ENCODE measurements at places on chromosomes 12 and 14. TPM values are rescaled to one million over a fixed set of nuclear protein-coding genes. Genes with fewer than 3 reads are reported as not detected.

Gene GLT8D2
- 0.43 TPM for total RNA-seq

Gene ADSS1
- 51.9 TPM for total RNA-seq

Gene IQSEC3
- total RNA-seq, result 0.70 TPM

Gene SLC25A47
- total RNA-seq, result 191 TPM

Gene AKAP5
- 0.45 TPM for total RNA-seq

Gene NOXRED1
- total RNA-seq, result 0.33 TPM

Gene SLC41A2
- 93.1 TPM for total RNA-seq

Gene SIX6
- not detected for total RNA-seq

- DNase-seq, result no peak
Observed at GRCh38 chr12:92943482-92944250, 14.6 kb upstream of the EEA1 start.

DNA sequence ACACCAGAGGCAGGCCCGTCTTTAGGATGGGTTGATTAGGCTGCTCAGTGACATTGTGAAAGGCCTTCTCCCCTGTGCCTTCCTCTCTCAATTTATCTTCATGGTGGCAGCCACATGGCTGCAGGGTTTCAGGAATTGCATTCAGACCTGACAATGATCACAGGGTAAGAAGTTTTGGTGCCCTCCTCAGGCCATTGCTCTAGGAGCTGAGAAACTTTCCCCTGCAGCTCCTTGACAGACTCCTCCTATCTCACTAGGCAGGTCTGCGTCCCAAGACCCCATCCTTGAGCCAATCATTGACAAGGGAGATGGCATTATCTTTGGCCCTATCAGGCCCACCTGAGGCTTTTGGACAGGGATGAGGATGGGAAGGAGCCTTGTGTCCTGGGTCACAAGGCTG lies 57.4 kb upstream of the ANO4 start:
- no peak for DNase-seq

DNA sequence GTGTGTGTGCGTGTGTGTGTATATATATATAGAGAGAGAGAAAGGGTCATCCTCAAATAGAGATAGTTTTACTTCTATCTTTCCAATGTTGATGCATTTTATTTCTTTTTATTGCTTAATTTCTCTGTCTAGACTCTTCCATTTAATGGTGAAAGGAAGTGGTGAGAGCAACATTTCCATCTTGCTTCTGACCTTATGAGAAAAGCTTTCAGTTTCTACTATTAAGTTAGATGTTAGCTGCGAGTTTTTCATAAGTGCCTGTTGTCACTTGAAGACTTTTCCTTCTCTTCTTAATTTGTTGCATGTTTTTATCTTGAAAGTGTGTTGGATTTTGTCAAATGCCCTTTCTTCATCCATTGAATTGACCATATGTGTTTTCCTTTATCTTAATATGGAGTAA lies 304.4 kb upstream of the FAR2 start:
- DNase-seq, result no peak

DNA sequence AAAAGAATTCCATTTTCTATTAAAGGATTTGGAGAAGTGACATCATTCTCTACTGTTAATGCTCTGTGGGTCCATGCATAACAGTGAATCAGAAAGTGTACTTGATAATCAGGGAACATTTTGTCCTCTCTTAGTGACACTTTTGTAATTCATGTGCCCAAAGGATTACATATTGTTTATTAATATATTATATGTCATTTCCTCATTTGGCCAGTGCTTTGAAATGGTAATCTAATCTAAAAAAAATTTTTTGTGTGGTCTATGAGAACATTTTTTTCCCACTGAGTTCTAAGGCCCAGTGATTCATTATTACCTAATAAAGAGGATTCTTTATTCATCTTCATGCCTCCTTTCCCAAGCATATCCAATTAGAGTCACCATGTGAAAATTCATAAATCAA lies 79.7 kb upstream of the MYF6 start:
- DNase-seq, result no peak

DNA sequence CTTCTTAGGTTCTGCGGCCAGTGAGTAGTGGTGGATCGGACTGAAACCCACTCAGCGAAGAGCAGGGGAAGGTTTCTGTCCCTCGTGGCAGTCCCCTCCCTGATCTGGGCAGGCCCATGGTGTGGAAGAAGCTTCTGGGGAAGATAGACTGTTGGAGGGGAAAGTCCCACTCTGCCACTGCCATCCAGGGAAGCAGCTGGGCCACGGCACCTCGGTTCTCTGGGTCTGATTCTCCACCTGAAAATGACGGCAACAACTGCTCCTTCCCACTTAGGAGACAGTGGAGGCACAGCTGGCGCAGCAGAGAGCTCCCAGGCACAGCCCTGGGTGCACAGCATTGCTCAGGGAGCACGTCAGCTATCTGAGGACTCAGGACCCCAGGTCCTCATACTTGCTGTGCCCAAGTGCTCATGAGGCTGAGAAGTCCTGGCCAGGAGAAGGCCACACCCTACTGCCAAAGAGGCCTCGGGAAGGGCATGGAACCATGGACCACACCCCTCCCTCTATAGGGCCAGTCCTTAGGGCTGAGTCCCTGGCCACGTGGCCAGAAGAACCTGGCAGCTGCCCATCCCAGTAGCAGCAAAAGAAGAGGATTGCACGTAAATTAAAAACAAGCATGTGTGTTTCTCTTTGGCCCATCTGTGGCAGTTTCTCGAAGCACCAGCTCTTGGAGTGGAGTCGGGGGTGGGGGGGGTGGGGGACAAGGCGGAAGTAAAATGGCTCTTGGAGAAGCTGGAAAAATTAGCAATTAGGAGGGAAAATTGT lies 85.3 kb upstream of the BCL11B start:
- DNase-seq, result no peak

GRCh38 chr14:93305725-93306418 lies 27.0 kb downstream of the BTBD7 start:
- DNase-seq, result no peak

GRCh38 chr12:106866426-106867080 lies 89.2 kb upstream of the TMEM263 start:
- no peak for DNase-seq

- no peak for DNase-seq
Observed at GRCh38 chr12:129009833-129010622, 156.8 kb downstream of the GLT1D1 start.

DNA sequence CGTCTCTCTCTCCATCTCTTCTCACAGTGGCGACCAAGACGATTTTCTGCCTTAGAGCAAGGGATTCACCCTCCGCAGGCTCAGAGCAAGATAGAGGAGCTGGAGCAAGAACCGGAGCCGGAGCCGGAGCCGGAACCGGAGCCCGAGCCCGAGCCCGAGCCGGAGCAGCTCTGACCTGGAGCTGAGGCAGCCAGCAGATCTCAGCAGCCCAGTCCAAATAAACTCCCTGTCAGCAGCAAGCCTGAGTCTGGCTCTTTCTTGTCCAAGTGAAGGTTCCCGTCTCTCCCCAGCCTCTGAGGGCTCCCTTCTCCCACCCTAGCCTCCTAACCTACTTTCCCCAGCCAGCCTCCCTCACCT lies 5.9 kb downstream of the LAG3 start:
- DNase-seq, result no peak

GRCh38 chr14:49966304-49966809 lies 73.5 kb downstream of the ARF6 start:
- peak; percentile 76 for DNase-seq

GRCh38 chr12:114918535-114919233 lies 234.7 kb upstream of the TBX3 start:
- no peak for DNase-seq

DNA sequence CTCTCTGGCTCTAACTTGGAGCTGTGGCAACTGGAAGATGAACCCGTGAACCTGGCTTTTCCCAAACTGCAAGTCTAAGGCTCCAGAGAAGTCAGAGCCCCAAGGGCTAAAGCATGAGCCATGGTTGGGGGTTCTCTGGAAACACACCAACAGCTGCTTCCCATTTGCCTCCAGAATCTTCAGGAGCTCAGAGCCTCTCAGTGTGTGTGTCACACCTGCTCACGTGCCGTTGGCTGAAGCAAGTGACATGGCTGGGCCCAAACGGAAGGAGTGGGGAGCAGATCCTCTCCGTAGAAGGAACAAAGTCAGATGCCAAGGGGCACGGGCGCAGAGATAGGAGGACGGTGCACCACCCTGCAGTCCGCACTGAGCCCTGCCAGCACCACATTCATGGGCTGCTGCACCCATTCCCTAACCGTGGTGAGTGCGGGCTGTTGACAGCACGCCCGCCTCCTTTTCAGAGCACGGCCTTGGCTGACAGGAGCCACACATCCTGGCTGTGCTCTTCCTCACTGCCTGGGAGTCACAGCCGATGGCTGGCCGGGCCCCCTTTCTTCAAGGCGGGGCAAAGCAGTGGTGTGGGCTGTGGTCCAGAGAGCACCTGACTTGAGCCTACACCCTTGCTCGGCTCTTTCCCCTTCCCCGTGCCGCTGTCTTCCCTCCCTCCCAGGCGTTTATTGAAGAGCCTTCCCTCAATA lies 16.6 kb upstream of the TRAF3 start:
- no peak for DNase-seq

GRCh38 chr12:111434049-111434448 lies 28.3 kb downstream of the SH2B3 start:
- no peak for DNase-seq

DNA sequence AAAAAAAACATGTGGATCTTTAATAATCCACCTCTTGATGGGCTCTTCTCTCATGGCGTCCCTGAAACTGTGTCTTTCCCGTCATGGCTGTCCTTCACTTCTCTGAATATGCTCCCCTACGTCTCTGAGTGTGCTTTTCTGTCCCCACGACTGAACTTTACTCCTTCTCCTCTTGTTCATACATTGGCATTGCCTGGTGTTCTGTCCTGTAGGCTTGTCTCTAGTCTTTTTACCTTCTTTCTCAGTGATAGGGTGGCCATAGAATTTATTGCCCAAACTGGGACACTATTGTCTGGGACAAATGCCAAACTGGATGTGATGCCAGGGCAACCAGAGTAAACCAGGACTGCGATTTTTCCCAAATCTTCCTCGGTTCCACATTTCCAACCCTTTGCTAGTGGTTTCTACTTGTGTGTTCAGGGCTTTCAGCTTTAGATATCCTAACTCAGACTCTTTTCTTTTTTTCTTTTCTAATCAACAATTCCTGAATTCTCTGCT lies 202.2 kb downstream of the ATP23 start:
- DNase-seq, result no peak

DNA sequence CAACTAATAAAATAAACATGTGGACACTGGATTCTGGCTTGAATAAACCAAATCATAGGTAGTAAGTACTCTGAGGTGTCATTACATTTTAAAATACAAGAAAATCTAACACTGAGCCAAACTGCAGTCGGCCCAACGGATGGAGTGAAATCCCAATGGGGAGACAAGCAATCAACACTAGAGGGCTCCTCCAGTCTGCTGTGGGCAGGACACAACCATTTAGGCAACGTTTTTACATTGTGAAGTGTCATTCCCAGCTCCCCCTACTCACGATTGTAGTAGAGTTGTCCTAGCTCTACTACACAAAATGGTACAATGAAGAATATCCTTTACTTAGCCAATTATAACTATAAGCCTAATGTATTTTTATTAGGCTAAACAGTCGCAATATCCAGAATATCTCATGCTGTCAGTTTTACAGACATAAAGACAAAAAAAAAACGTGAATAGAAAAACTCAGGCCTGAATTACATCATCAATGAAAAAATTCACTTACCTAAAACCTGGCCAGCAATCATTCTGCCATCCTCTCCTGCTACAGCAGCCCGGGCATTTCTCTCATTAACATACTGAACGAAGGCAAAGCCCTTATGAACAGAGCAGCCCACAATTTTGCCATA lies 35.7 kb downstream of the HNRNPC start:
- no peak for DNase-seq

DNA sequence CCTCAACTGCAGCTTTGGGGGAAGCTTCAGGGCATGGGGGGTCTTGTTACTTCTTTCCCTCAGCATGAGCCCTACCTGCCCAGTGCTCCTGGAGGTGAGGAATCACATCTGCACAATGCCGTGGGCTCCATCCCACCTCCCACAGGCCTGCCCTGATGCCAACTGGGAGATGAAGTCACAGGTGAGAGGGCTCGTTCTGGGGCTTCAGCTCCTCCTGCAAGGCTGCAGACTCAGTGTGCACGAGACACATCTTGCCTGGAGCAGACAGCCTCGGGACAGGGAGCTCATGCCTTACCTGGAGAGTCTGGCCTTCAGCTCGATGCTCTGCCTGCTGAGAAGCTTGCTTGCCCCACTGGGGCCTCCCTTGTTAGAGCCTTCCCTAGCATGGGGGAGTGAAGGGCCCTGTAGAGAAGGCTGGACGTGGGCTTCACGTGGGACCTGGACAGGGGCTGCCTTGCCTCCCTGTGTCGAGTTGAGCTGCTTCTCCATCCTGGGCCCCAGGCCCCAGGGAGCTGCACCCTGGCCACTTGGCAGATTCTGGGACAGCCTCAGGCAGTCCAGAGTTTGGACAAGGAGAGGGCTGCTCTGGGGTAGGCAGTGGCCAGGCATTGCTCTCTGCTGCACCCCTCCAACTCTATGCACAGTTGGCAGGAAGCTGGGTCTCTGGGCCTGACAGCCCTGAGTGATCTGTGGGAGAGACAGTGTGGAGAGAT lies 171.4 kb downstream of the KIF26A start:
- no peak for DNase-seq

DNA sequence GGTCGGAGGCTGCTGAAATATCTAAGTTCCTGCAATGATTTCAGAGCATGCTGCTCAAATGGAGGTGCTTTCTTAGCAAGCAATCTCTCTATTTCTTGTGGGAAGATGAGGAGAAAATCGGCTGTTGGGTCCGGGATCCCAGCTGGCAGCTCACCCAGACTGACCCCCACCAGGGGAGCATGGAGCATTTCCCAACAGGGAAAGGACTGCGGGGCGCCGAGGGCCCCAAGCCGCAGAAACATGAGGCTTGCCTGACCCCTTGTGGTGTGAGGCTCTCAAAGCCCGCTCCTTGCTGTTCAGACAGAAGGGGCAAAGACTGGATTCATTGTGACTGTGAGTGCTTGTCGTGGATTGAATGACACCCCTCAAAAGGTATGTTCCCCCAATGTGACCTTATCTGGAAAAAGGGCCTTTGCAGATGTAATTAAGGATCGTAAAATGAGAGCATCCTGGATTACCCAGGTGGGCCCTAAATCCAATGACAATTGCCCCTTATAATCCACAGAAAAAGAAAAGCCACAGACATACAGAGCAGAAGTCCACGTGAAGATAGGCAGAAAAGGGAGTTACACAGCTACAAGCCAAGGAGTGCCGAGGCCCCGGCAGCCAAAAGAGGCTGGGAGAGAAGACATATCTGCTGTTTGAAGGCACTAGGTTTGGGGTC lies 116.3 kb upstream of the VASH1 start:
- DNase-seq, result no peak

- no peak for DNase-seq
Observed at GRCh38 chr12:74602881-74603672, 65.4 kb downstream of the ATXN7L3B start.

All from left lobe of liver (tissue), 2 donors.